ENCODE measurements at places on chromosomes 16 and 17.

DNA sequence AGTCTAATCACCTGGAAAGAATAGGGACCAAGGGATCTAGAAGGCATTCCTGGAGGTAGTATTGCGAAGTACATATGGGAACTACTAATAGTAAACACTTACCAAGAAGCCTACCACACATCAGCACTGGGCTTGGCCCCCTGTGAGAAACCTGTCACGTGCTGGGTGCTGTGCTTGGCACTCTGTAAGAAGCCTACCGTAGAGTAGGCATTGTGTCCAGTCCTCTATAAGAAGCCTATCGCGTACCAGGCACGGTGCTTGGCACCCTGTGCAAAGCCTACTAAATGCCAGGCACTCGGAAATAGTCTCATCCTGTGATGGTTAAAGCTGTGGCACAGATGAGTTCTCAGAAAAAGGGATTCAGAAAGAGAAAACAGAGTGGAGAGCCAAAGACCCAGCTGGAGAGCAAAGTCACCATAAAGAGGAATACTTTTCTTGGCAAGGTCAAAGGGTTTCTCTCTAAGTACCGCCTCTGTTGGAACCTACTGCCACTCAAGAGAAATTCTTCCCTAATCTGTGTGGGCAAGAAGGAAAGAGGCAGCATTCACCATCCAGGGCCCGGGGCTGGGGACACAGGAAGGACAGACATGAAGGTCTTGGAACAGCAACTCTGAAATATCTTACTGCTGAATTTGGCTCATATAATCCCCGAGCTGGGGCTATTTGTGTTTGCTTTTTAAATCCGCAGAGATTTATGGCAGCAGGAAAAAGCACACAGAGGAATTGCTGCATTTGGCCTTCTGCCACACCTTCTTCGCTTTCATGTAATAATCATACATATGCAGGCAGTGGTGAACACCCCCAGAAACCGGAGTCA, 81.8 kb downstream of the VAT1L start:
- DNase-seq: no peak

- DNase-seq: no peak
These were observed 62.5 kb downstream of the N4BP1 start for GRCh38 chr16:48547530-48547929.

DNA sequence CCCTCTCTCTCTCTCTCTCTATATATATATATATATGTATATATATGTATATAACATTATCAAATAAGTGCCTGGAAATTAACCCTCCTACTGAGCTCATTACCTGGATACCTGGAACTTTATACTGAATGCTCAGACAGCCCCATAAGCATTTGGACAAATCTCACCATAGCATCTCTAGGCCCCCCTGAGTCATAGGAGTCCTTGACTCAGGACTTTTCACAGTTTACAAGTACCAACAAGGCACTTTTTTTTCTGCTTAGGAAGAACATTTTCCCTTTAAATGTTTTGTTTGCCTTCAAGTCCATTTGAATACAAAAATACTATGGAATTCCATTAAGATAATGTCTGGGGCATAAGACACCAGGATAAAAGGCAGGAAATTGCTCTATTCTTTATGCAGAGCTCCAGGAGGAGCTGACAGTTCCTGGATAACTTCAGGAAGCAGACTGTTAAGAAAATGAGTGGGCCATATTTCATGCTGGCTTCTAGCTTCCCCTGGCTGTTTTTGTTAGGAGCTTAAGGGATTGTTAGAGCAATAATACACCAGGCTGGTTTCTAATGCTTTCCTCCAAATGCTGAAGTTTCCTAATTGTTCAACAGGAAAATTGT, 171.7 kb upstream of the ASIC2 start:
- DNase-seq: no peak

- no peak for DNase-seq
These were observed 1.6 kb upstream of the XPO6 start for GRCh38 chr16:28213396-28213795.

Data from mammary epithelial cell (primary cell).